CD4-positive, alpha-beta T cell treated with Interleukin-15 for 4 hours (primary cell): ENCODE measurements at places on chromosomes 5 and 9.

DNA sequence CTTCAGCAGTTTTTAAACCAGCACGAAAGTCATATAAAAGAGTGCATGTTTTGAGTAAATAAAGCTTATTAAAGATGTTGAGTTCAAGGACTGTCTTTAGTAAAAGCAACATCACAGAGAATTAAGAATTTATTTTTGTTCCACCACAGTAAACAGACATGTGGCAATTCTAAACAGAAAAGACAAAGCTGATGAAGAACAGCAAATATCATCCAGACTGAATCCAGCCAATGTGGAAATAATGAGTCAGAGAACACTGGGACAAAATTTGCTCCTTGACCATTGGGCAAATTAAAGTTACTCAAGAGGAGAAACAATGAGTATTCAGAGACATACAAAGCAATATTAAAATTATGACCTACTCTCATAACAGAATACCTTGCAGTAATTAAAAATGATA lies 28.8 kb downstream of the OR2K2 start:
- DNase-seq: no peak

- no peak for DNase-seq
Observed at GRCh38 chr5:146188358-146188757, 5.9 kb upstream of the LARS1 start.

GRCh38 chr5:162496100-162496808 lies 428.7 kb downstream of the GABRG2 start:
- DNase-seq: no peak

DNA sequence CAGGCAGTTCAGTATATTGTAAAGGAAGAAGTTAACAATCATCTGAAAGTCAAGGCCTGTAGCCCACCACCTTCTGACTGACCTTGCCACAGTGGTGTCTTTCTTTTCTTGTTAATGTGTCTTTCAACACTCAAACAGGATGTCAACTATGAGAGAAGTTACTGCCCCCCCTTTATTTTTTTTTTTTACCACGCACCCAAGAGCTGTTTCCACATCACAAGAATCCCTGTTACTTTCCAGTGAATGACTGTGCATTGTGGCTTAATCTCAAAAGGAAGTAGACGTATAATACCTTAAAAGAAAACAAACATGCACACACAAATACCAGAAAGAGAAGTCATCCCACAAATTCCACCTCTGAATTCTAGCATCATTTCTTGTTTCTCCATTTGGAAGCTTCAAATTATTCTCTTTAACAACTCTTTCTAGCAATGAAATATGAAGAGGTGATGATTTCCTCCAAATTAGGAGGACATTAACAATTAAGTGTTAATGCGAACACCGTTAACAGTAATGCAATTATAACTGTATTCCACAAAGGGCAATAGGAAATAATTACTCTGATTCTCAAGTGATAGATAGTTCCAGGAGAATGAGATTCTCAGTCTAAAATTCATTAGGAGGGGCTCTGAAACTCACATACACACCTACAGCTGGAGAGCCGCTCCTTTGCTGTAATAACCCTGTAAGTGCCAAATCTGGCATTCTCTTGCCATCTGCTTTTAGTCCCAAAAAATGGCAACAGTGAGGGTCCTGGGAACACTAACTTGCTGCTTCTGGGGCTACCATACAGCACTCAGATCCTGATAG lies 201.0 kb downstream of the EFNA5 start:
- DNase-seq: no peak

GRCh38 chr5:111507276-111507675 lies 5.1 kb downstream of the STARD4 start:
- DNase-seq: no peak

GRCh38 chr9:103474156-103474555 lies 479.0 kb downstream of the CYLC2 start:
- no peak for DNase-seq

GRCh38 chr9:31445960-31446359 lies 938.5 kb upstream of the ACO1 start:
- no peak for DNase-seq

DNA sequence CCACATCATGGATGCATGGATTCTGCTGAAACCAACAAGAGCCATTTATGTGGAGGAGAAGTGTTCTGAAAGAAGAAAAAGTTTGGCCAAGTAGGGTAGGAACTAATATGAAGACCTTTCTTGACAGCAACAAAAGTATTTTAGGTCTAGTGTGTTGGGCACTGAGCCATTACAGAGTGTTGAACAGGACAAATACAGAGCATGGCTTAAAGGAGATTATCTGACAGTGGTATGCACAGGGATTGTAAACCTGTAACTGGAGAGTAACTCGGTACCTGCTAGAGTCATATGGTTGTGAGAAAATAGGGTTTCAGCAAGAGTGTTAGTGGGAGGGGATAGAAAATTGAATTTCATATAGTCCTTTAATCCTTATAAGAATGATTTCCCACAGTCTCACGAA lies 513.2 kb upstream of the WWC1 start:
- no peak for DNase-seq

DNA sequence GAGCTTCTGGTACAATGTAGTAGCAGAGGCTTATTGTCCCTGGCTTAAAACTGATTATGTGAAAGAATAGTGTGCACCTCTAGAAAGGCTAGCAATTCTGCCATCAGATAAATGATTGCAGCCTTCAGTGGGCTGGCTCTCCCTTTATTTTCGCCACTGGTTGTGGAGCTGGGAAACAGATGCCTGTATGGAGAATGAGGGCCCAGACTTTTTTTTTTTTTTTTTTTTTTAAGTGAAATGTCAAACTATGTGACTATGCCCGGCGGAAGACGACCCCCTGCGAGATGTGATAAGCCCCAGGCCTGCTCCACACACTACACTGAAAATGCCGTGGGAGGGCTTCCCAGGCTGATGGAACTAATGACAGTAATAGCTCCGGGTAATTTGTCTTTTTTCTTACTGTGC lies 28.7 kb downstream of the ISL1 start:
- DNase-seq: no peak

DNA sequence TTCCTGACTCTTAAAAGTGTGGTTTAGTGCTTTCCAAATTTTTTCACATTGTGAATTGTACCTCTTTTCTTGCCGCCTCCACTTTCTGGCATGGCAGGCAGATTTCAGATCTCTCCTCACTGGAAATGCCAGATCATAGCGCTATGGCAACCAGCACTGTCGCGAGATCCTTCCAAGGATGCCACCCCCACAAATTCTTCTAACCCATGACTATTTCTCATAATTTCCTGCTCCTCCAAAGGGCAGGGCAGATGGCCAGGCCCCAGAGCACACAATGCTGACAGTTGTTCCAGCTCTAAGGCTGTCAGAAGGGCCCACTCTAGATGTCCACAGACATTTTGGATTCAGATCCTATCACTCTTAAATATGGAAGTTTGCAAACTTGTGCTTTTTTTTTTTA lies 446.2 kb upstream of the RIOK2 start:
- no peak for DNase-seq

- no peak for DNase-seq
Observed at GRCh38 chr5:14041528-14042192, 97.2 kb upstream of the DNAH5 start.

DNA sequence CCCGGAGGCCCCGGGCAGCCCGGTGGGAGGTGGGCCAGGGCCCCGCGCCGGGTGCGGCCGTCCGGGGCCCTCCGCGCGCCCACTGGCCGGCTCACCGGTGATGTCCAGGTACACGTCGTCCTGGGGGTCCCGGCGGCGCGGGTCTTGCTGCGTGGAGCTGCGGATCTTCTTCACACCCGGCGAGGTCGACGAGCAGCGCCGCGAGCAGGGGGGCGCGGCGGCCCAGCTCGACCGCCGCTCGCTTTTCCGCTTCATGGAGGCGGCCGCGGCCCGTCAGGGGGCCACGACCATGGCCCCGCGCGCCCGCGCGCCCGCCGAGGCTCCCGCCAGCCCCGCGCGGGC lies 548 bp downstream of the CDC14B start:
- DNase-seq: no peak

DNA sequence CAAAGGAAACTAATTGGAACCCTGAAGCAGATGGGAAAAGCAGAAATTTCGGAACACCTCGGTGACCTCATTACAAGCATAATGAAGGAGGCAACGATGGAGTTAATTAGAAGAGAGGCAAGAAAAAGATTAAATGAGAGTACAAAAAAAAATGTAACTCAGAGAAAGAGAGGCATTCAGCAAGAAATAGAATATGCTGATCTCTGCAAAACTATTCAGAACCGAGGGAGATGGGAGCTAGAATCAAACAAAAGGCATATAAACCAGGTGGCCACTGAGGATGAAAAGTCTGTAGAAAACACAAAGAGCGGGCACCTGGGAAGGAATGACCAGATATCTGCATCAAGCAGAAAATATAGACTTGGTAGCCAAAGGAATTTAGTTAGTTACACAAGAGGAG lies 118.9 kb downstream of the CETN3 start:
- no peak for DNase-seq

- DNase-seq: no peak
Observed at GRCh38 chr5:169356181-169356580, 55.2 kb upstream of the SLIT3 start.

DNA sequence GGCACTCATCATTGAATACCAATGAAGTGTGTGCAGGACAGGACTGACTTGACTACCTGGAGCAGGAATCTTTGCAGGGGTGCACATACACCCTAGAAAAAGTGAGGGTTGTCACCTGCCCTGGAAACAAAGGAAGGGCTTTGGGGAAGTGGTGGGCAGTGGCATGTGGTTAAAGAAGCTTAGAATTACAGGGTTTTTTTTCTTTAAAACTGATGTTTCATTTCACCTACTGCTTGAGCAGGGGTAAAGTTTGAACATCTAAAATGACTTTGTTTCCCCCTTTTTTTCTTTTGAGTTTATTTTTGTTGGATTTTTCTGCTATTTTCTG lies 2.0 kb upstream of the KDM3B start:
- DNase-seq: no peak

DNA sequence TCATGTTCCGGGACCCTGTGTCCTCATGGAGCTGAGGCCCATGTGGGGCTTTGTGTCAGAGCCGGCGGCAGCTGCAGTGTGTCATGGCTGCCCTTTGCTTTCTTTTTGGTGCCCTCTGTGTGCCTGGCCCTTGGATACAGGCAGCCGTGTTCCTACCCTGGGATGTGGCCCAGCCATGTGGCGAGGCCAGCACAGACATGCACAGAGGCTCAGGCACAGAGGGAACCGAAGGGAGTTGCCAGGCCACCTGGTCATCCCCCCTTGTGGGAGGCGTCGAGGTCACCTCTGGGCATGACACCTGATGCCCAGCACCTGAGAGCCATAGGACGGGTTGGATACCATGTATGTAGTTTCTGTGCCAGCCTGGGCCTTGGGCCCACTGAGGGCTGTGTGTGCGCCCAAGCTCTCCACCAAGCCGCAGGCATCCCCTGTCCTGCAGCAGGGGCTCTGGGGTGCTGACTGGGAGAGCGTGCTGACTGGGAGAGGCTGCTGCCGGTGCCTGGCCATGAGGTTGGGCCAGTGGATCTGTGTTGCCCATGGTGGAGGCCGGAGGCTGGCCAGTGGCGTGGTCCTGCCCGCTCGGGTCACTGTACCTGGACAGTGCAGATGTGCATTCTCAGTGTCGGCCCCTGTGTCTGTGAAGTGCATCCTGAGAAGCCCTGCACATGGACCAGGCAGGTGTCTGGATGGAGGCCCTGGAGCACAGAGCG lies 4.8 kb downstream of the NKD2 start:
- DNase-seq: no peak

DNA sequence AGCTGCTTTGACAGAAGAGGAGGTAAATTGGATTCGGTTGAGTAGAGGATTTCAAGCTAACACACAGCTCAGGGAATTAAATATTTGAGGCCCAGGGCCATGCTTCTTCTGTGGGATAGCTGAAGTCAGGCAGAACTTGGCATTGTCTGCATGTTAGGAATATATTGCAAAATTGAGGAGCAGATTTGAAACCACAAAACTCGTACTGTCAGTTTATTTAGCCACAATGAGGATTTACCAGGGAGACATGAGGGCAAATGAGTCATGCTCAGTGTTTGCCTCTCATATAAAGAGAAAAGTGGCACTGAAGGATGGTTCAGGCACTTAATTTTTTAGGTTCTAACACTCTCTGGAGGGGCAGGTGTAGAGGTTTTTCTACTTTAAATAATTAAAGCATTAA lies 83.0 kb upstream of the PRLR start:
- no peak for DNase-seq

DNA sequence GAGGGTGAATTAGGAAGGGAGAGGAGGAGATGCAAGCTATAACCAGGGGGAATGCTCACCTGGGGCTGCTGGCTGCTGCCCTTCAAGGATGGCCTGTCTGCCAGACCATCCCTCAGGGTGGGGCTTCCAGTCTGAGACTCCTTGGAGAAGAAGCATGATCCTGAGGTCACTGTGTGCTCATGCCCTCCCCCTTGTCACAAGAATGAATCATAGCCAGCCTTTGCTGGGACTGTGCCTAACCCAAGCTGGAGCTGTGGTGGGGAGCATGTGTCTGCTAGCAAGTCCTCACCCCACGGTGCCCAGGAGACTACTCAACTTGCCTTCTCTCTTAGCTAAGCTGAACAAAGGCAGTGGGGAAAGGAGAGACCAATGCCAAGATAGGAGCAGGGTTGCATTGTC lies 463.6 kb downstream of the SPOCK1 start:
- DNase-seq: no peak

DNA sequence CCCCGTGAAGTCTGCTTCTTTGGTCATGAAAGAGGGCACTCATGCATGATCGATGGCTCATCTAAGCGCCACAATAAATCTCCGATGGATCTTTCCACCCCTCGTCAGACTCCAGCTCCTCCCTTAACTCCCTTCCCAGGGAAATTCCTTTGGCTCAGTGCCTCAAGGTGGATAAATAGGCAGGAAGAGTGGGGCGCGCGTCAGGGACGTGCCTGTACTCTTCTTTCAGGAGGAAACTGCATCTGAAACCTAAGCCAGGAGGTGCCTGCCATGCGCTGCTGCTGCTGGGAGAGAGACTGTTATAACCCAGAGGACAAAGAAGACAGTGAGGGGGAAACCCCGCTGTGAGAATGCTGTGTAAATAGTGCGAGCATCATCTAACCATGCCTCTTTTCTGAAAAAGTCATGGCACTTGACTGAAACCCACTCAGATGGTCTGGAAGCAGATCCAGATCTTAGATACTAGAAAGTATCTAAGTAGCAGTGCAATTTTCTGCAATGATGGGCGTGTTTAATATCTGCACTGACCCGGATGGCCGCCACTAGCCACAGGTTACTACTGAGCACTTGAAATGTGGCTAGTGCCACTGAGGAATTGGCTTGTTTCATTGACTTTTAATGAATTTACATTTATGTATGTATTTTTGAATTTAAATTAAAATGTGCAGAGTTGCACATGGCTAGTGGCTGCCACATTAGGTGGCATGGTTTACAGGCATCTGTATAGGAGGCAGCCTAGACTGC lies 120.3 kb upstream of the BASP1 start:
- no peak for DNase-seq

DNA sequence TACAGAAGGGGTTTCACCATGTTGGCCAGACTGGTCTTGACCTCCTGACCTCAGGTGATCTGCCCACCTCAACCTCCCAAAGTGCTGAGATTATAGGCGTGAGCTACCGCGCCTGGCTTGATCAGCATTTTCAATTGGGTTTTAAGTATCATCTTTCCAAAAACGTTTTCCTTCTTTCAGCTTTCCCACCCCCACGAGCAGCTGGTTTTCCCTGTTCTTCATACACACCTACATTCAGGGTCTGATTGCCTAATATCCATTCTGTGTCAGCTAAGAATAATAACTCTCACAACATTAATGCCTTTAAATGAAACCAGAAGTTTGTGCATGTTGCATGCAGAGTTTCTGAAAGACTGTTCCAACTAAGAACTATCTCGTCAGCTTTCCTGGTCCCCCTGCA lies 38.3 kb downstream of the RFK start:
- DNase-seq: no peak
